ENCODE measurements at places on chromosomes 12 and 14.

GRCh38 chr14:24411443-24412389 is 12.9 kb downstream of the NYNRIN start:
- DNase-seq = no peak

DNA sequence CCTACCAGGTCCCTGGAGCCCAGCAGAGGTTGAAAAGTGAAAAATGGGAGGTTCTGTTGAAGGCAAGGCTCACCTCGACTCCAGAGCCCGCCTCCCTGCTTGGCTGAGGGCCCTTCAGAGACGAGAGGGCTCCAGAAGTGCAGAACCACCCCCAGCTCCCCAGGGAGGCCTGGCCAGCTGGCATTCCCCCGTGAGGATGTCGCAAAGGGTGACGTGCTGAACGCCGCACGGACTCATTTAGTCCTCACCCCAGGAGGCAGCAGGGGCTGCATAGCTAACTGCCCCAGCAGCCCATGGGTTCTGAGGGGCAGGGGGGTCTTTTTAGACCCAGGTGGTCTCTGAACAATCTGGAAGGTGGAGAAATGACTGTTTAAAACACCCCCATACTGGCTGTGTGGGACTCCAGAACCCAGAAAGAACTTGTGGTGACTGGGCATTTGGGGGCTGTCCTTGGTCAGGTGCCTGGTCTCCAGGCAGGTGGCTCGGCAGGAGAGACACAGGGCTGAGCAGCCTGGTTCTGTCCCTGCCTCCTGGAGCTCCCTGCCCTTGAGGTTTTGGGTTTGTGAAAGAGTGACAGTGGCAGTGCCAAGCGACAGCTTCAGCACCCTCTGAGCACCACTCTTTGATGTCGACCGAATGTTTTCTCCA is 32.0 kb downstream of the ANAPC7 start:
- no peak for DNase-seq

- no peak for DNase-seq
These were observed 225.2 kb downstream of the CCER1 start for GRCh38 chr12:90729736-90730135.

GRCh38 chr12:26346736-26347135 is 151.4 kb downstream of the SSPN start:
- DNase-seq = no peak

DNA sequence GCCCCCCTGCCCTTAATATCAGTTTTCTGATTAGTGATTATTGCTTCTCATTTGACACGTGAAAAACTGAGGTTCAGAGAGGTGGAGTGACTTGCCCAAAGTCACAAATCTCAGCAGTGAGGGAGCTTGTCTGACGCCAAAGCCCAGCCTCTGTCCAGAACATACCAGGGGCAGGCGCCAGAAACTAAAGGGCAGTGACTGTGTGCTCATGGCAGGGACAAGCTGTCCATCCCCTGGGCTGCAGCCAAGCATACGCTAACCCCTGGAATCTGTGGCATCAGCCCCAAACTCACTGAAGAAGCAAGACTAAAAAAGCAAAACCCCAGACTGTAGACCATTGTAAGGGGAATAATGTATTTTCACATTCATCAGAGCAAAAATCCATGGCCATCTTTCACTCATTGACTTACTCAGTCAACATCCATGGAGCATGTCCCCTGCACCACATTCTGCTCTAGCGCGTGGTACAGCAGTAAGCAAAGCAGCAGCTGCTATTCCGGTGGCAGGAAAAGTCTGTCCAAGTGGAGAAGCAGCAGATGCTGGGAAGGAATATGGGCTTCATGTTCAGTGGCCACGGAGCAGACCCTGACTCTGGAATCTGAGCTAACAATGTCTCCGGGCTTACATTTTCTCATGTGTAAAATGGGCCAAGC is 1.5 kb upstream of the SERPINA4 start:
- no peak for DNase-seq

DNA sequence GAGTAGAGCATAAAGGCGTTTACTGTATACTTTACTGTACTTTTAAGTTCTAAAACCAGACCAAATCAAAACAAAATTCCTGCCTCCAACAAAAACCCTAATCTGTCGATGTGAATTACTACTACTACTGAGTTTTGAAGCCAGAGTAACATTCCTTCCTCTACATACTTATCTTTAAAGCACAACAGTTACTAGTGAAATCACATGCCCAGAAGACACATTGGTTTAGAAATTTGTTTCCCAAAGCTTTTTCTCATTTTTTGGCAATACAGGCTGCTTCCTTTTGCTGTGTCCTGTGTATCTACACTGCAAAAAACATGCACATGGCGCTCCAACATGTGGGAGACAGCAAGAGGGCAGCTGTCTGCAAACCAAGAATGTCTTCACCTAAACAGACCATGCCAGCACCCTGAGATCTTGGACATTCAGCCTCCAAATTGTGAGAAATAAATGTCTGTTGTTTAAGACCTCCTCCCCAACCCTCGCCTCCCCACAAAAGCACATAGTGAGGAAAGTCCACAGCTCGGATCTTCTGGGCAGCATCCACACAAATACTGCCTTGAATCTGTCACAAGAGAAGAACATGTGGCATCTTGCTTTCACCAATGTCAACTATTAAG is 21.1 kb downstream of the SETD3 start:
- DNase-seq = no peak

GRCh38 chr14:101030586-101030985 is 127.1 kb upstream of the RTL1 start:
- no peak for DNase-seq

DNA sequence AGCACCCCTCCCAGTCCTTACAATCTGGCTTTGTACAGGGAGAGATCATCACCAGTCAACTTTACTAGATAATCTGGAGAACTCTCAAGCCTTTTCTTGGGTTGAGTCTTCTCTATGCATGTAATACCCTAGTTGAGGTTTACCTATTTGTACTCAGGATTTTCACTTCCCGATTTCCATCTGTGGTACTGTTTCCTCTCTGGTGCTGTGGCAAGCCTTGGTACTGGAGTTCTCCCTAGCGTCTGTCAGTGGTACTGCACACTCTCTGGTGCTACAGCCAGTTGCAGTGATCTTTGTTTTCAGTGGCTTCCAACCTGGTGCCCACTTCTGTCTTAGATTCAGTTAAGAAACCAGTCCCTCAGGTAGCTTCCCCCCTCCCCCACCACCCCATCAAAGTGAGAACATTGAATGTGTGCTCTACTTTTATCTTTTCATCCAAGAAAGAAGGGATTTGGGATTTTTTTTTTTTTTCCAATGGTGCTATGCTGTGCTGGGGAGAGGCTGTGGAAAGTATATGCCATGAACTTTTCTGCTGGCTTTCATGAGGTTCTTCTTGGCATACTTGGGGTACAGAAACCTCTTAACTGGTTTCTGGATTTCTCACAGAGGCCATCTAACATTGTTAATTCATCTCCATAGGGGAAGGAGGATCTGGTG is 69.4 kb upstream of the EVL start:
- peak; percentile 43 for DNase-seq

DNA sequence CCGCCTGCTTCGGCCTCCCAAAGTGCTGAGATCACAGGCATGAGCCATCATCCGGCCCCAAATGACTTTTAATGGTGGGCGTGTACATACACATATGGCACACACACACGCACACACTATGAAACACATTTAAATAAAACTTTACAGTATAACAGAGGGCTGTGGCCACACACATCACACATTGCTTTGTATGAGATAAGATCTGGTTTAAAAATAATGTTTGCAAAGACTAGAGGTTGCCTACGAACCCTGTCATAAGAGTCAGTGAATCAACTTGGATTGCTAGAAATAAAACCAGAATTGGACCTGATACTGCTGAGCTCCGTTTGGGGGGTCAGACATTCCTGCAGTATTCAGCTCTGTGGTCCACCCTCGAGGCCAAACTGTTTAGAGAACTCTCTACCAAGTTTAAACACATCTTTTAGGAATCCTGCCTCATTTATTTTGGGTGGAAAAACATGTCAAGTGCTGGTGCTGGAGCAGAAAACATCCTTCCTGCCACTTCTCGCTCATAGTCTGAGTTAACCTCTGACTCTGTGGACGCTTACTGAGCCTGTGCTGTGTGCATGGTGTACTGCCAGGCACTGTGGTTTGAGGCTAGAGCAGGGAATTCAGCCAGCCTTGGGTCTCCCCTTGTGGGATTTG is 47.8 kb upstream of the EML1 start:
- no peak for DNase-seq

- DNase-seq = no peak
These were observed 324.6 kb downstream of the RAD51B start for GRCh38 chr14:68144051-68144681.

GRCh38 chr12:94585626-94586025 is 64.7 kb downstream of the TMCC3 start:
- DNase-seq = no peak

- no peak for DNase-seq
These were observed 18.5 kb upstream of the MAP1LC3B2 start for GRCh38 chr12:116540622-116541152.

GRCh38 chr14:61511558-61511948 is 183.8 kb upstream of the HIF1A start:
- no peak for DNase-seq

DNA sequence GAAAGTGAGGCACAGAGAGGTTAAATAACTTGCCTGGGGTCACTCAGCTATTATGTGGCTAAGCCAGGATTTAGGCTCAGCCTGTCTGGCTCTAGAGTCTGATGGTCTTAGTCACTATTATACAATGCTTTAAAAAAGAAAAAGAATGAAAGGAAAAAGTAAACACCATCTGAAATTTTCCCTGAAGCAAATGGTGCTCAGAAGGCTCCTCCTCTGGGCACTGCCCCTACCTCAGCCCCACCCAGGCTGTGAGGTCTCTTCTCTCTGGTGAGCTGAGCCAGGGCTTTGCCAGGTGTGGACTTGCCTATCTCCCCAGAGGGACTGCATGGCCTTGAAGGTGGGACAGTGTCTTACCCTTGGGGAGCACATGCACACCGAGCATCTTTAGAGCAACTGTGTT is 117.5 kb upstream of the DYRK2 start:
- no peak for DNase-seq

DNA sequence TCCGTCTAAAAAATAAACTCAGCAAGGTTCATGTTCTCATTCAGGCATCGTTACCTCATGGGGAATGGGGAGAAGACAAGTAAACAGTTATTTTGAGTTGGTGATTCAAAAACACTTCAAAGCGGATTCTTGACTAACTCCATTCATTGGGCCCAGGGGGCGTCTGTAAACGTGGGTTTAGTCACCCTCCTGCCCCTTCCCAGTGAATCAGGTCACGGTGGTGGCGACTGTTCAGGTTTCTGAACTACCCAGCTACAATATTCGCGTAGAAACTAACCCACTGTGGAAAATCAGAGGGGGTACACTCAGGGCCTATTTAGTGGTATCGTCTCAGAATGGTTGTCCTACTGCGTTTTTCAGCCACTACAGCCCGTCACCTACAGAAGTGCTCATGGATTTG is 15.2 kb downstream of the OR6S1 start:
- no peak for DNase-seq

- DNase-seq = peak; percentile 68
These were observed at the start of gene ENO2 for GRCh38 chr12:6914246-6914946. Gene ENO2 (plus strand): TSS chr12:6914580. CDS start chr12:6915833, 1,253 bp downstream.

All from effector CD8-positive, alpha-beta T cell (primary cell).